GM10248 (cell line): ENCODE measurements at places on chromosomes 11 and 22.
A peak's percentile ranks its signal among the peaks of the same experiment; 100 is the strongest.

- DNase-seq: peak; percentile 54
Observed at GRCh38 chr11:125433454-125434121, 62.5 kb downstream of the FEZ1 start.

- no peak for DNase-seq
Observed at GRCh38 chr22:38429499-38430068, 25.4 kb downstream of the KCNJ4 start.

GRCh38 chr11:125111001-125111342 lies 454 bp downstream of the TMEM218 start:
- no peak for DNase-seq

- peak; percentile 57 for DNase-seq
Observed at GRCh38 chr22:30005213-30005857, 74.9 kb upstream of the HORMAD2 start.

- no peak for DNase-seq
Observed at GRCh38 chr11:63641727-63642126, 27.5 kb upstream of the PLAAT3 start.

- no peak for DNase-seq
Observed at GRCh38 chr11:111960916-111961315, 23.8 kb downstream of the DIXDC1 start.
